Kidney tubule cell (primary cell): ENCODE measurements at places on chromosomes 1 and 21.

GRCh38 chr1:165635329-165635728 is 4.3 kb downstream of the MGST3 start:
- DNase-seq: no peak

GRCh38 chr1:34639701-34640100 is 115.1 kb upstream of the GJB5 start:
- DNase-seq: peak; percentile 4

DNA sequence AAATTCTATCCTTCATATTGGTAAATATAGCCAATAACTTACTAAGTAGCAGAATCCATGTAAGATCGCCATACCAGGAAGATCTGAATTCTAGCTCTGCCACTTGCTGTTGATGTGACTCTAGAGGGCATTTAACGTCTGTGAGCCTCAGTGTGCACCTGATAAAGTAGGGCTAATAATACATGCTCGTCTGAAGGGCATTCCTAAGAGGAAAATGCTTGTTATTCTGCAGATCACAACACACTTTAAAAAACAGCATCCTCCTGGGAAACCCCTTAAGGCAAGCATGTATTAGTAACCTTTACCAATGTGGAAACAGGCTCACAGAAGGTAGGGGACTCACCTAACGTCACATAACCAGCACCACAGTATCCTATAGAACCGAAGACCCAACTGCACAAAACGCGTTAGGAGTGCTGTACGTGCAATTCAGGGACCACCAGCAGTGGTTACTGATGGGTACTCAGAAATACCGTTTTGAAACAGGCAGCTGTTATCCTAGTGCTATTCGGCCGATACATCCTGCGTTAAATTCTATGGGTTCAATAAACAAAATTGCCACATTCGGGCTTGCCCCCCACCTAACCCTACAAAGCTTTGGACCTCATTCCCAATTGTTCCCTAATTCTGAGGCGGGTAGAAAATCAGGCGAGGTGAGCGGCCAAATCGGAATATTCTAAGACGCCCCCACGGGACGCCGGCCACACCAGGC is 758 bp downstream of the DEPDC1 start:
- peak; percentile 16 for DNase-seq

- DNase-seq: peak; percentile 90
Observed at GRCh38 chr1:174023440-174023839, 1.3 kb upstream of the RC3H1 start.

DNA sequence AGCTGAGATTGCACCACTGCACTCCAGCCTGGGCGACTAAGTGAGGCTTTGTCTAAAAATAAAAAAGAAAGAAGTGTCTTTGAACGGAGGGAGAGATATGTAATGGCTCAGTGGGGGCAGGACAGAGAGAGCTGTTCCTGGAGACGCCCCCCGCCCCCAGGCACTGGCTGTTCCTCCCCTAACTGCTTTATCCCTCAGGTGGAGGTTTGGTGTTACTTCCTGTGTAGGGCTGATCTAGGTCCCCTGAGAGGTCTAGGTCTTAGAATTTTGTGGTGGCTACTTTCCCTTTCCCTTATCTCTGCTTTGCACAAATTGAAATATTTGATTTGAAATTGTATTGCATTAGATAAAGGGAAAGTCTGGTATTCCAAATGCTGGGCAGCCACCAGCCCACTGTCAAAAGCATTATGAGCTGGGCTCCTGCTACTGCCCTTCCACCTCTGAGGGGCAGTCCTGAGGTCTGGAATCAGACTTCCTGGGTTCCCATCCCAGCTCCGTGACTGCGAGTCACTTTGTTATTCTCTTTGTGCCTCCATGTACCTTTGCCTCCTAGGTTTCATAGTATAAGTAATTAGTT is 134.8 kb upstream of the KIF26B start:
- DNase-seq: no peak

DNA sequence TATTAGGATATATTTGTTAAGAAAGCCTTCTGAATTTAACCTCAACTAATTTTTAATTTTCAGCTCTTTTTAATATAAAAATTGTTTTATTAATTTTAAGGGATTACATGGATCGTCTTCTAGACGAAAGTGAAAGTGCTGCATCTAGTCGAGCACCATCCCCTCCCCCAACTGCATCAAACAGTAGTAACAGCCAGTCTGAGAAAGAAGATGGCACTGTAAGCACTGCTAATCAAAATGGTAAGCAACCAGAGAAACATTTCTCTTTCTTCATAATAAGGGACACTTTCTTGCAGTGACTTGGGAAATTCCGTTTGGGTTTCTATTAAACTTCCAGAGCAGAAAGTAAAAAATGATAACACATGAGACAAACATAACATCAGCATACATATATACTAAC is 56.9 kb downstream of the MIER1 start:
- peak; percentile 17 for DNase-seq

GRCh38 chr1:116804736-116805135 is 50.5 kb downstream of the CD2 start:
- no peak for DNase-seq

DNA sequence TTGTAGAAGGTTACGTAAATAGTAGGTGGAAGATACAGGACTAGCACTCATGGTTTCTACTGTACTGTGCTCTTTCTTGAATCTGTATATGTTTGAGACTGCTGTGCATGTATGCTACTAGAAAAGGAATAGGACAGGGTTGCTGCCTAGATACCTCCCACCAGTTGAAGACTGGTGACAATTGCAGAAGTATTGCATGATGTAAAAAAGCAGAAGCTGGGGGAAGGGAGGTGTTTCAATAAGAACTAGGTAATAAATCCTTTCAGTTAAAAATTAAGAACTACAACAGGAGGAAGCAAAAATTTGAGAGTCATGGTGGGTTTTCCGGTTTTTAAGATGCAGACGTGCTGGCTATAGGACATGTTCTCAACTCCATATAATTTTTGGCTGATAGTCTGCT is 88.1 kb downstream of the CCDC30 start:
- DNase-seq: no peak

DNA sequence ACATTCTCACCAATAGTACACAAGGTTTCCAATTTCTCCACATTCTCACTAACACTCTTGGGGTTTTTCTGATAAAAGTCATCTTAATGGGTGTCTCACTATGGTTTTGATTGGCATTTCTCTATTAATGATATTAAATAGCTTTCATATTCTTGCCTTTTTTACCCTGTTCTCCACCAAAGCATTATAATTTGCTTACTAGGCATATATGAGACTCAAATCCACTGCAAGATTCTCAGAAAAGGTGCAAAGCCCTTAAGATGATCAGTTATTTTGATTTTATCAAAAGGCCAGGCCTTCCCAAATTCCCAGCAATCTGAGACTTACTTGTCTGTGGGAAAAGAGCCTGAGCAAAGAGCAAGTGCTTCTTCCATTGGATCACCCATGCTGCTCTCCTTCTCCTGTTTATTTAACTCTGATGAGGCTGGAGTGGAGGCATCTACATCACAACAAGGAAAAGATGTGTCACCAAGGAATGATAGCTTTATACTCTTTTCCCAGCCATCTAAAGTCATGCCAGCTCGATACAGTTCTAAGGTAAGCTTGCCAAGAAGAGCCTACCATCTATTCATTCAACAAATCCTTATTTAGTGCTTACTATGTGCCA is 24.6 kb downstream of the CLSPN start:
- DNase-seq: no peak

DNA sequence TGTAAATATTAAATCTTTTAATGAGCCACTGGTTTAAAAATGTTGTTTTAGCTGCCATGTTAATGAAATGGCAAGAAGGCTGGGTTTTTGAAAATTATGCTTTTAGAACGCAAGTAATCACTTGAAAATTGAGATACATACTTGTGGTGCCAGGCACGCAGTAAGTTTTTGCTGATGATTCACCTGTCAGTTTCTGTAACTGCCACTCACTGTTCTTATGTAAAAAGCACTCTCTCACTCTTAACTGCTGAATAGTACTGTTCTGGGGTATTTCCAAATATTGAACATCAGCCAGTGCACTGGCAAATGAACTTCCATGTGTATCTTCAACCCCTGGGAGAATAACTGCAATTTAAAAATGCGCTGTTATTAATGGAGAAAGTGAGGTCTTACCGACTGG is 17.9 kb downstream of the LGALS8 start:
- no peak for DNase-seq

DNA sequence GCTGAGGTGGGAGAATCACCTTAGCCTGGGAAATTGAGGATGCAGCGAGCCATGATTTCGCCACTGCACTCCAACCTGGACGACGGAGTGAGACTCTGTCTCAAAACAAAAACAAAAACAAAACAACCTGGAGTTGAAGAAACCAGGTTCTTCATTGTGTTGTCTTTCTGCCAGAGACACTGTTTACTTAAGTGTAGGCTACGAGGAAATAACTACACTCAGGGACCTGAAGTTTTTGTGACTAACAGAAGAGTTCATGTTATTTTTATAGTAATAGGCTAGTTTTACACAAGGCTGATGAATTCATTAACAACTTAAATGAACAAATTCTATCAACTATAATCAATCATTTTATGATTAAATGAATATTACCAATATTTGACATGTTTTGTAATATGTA is 98.5 kb upstream of the MPC2 start:
- no peak for DNase-seq

DNA sequence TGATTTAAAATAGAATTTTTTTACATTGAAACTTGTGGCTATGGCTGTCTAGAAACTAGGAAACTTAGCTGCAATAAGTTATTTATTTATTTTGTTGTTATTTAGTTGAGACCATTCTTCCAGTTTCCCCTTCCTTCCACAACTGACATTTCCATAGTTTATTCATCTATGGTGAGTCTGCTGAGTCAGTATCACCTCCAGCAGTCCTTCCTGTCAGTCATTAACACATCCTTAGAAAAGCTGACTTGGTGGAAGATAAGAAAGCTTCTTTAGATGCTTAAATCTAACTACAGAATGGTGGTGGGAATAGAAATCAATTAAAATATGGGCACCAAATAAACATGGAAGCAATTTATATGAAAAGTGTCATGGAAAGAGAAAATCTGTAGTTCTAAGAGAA is 714.0 kb downstream of the RWDD3 start:
- peak; percentile 26 for DNase-seq

DNA sequence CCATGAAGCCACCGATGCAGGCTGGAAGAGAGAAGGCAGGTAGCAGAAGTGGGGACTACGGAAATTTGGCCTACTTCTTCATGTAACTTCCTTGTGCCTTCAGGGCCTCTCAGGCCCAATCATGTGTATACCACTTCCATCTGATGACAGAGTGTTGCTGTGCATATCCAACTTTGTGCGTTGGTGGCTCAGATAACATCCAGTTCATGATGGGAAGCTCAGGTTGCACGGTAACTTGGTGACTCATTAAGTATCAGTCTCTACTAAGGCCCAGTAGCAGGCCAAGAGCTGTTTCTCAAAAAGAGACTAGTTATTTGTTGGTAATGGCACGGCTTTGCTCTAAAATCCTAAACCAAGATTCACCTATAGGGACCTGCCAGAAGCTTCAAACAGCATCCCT is 117.6 kb downstream of the LTN1 start:
- peak; percentile 7 for DNase-seq

GRCh38 chr1:196160066-196160795 is 448.0 kb downstream of the KCNT2 start:
- peak; percentile 34 for DNase-seq

GRCh38 chr1:67307251-67308060 is at the start of gene IL12RB2:
IL12RB2 (plus strand) TSS chr1:67307873; CDS start chr1:67320369, 12,496 bp downstream.
- no peak for DNase-seq

DNA sequence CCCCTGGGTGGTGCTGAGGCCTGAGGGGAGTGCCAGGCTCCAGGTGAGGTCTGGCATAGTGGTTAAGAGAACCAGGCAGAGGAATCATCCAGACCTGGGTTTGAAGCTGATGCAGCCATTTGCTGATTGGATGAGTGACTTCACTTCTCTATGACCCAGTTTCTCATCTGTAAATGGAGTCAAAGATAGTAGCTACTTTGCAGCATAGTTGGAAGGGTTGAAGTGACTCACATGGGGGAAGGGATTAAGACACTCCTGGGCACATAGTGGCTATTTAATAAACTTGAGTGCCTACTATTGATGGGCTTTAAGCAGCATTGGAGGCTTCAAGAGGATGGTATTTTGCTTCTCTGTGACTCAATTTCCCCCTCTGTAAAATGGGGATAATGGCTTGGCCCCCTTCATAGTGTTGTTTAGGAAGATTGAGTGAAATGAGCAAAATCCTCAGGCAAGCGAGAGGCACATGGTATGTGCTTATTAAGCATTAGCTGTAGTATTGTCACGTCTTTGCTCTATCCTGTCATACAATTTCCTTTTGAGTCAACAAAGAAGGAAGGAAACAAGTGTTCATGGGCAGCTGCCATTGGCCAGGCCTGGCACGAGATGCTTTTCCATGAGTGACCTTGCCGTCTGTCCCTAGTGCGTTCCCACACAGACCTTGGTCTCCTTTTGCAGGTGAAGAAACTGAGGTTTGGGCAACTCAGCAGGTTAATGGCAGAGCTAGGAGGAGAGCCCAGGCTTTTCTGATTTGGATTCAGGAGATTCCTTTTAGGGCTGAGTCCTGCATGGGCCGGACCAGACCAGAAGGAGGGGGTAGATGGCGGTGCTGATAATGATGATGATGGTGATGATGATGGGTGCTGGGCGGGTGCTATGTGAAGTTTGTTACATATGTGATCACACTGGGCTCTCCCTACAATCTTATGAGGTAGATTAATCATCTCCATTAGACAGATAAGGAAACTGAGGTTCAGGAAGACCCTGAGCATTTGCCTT is 131.1 kb upstream of the WNT4 start:
- DNase-seq: peak; percentile 42

DNA sequence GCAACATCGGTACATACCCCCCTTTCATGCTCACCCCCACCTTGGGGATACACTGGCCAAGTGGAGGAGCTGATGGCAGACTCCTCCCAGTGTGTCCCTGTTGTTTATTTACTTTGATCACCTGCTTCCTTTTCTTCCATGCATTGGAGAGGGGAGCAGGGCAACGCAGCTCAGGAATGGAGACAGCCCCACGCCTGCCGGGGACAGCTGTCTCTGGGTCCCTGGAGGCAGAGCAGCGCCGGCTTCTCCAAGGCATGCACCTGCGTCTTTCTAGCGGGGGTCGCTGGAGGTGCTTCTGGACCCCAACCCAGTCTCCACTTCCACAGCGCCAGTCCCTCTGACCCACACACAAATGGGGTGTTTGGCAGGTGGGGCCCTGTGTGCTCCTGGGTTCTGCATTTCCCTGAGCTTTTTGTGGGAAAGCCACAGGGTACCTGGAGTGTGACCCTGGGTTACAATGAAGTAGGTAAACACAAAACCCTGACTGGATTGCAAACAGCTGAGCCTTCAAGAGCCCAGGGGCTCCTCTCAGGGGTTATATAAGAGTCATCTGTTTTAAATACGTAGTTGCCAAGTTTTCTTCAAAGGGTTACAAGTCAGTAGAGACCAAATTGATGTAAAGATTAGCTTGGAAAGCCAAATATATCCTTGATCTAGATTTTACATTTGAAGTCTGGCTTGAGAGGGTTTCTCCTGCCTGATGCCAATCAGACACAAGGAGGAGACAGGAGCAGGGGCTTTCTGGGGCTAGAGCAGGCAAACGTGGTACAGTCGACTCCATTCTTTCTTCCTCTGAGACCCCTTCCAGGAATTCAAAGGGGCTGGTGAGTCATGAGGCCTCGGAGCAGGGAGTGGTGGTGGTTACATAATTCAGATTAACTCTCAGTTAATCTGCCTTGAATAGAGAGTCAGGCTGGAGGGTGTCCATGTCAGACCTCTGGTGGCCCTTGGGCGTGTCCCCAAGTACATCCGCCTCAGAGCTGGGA is 4.5 kb downstream of the AJAP1 start:
- no peak for DNase-seq
